ENCODE measurements at places on chromosomes 11 and 22.

DNA sequence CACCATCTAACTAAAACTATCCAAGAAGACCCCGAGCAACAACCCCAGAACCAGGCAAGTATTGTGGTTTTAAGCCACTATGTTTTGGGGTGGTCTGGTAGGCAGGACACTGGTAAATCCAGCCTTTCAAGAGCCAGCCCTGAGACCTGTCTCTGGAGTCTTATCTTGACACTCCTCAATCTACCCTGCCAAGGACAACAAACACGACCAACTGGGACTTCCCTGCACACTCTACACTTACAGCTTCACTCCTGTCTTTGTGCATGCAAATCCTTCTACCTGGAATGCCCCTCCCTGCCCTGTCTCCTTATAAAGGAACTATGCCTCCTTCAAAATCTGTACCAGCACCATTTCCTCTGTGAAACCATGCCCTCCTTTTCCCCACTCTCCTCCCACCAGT lies 107.3 kb downstream of the RPL27A start:
- no peak for DNase-seq

DNA sequence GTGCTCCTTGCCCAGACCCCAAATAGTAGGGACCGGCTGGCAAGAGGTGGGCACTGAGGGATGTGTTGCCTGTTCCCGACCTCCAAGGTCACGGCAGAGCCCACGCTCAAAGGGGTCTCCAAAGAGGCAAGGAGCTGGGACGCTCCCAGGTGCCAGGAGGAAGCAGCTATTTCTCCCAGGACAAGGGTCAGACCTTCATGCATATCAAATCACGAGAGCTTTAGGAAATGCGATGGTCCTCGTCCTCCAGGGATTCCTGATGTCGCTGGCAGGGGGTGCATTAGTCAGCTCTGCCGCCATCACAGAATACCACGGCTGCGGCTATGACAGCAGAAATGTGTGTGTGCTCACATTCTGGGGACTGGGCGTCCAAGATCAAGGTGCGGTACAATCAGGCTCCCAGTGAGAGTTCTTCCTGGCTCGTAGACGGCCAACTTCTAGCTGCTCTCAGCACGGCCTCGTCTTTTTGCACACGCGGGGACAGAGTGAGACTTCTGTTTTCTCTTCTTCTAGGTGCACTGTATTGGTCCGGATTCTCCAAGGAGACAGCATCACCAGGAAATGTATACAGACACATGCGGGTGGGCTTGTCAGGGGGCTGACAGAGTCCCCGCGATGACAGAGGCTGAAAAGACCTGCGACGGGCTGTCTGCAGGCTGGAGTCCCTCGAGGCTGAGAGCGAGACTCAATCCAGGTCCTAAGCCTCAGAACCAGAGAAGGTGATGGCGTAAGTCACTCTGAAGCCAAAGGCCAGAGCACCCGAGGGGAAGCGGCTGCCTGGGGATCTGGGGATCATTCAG lies 81.6 kb downstream of the SHANK2 start:
- no peak for DNase-seq

GRCh38 chr11:105296806-105297205 lies 157.2 kb upstream of the CARD18 start:
- no peak for DNase-seq

- DNase-seq: no peak
Measured at GRCh38 chr22:29433856-29434255, 4.5 kb upstream of the RFPL1 start.

GRCh38 chr11:123707606-123708205 lies 33.8 kb downstream of the ZNF202 start:
- peak; percentile 68 for DNase-seq
